ENCODE measurements at places on chromosomes 5 and 9. TPM values are rescaled to one million over a fixed set of nuclear protein-coding genes. Genes with fewer than 3 reads are reported as not detected.

GRCh38 chr5:177225798-177226197, 77.7 kb downstream of the RAB24 start:
- DNase-seq = no peak

GRCh38 chr9:111630964-111631213, 245 bp upstream of the DNAJC25 start:
- DNase-seq = no peak

- DNase-seq = no peak
Observed at GRCh38 chr5:92976156-92976555, 604.9 kb downstream of the NR2F1-AS1 start.

Gene FGF1
- total RNA-seq = not detected

Gene N4BP3
- 2.9 TPM for total RNA-seq

Gene HCN1
- not detected for total RNA-seq

Measured in Caco-2 (cell line).